AG04449 (cell line): ENCODE measurements at places on chromosomes 7 and 10.

- no peak for DNase-seq
Observed at GRCh38 chr10:77865580-77866324, 60.8 kb downstream of the DLG5 start.

DNA sequence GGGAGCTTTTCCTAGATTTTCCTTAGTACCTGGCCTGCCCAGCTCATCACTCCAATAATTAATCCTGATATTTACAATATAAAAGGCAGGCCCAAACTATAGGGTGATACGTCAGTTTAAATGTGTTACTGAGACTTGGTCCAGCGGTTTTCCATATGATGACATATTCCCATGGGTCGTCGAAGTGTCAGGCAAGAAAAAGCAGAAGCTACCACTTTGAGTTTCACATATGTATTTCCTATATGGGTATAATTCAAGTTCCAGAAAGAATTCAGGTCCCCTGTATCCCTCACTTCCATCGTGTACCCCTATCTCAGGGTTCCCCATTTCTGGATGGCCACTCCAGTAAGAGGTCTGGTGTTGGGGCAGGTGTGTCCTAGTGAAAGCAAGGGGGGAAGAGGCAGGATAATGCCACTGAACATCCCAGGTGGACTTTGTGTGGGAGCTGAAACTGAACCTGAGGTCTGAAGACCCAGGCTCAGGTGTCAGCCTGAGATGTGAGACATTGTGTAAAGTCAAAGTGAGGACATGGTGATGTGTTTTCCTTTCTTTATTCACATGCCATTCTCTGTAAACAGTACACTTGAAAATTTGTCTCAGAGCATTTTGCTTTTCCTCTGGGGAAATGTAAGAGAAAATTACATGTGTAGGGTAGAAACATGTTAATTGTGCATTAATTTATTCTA, 167.8 kb downstream of the PLXDC2 start:
- no peak for DNase-seq

GRCh38 chr7:101174322-101174854, 5.7 kb downstream of the NAT16 start:
- DNase-seq: no peak

GRCh38 chr7:69603351-69603750, 5.1 kb downstream of the AUTS2 start:
- no peak for DNase-seq
